ENCODE measurements at places on chromosomes 6 and 20. TPM values are rescaled to one million over a fixed set of nuclear protein-coding genes. Genes with fewer than 3 reads are reported as not detected.
A peak's percentile ranks its signal among the peaks of the same experiment; 100 is the strongest.

The SLC32A1 gene
- not detected for total RNA-seq

The KIF25 gene
- 0.96 TPM for total RNA-seq

The PRSS16 gene
- 15.1 TPM for total RNA-seq

The MYMX gene
- total RNA-seq = 0.52 TPM

The TMEM239 gene
- not detected for total RNA-seq

The CDSN gene
- not detected for total RNA-seq

The MOXD1 gene
- 24.0 TPM for total RNA-seq

The TNNC2 gene
- total RNA-seq = 0.61 TPM

The MDFI gene
- total RNA-seq = 11.0 TPM

- no peak for DNase-seq
These were observed 5.4 kb upstream of the PHF1 start for GRCh38 chr6:33405386-33405940.

- peak; percentile 65 for DNase-seq
These were observed 42.9 kb upstream of the SPACA1 start for GRCh38 chr6:88004707-88005106.

DNA sequence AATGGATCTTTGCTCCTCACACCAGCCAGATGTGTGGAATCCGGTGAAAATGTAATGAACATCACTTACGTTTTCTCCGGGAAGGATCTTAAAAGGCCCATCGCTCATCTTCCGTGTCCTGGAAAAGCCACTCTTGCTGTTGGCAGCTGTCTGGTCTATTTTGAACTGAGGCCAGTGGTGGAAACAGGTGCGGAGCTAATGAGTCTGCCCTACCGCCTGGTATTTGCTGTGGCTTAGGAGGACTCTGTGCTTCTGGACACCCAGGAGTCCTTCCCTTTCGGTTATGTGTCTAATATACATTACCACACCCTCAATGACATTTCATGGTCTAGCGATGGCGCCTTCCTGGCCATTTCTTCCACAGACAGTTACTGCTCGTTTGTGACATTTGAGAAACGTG lies 264.2 kb upstream of the PREP start:
- no peak for DNase-seq

DNA sequence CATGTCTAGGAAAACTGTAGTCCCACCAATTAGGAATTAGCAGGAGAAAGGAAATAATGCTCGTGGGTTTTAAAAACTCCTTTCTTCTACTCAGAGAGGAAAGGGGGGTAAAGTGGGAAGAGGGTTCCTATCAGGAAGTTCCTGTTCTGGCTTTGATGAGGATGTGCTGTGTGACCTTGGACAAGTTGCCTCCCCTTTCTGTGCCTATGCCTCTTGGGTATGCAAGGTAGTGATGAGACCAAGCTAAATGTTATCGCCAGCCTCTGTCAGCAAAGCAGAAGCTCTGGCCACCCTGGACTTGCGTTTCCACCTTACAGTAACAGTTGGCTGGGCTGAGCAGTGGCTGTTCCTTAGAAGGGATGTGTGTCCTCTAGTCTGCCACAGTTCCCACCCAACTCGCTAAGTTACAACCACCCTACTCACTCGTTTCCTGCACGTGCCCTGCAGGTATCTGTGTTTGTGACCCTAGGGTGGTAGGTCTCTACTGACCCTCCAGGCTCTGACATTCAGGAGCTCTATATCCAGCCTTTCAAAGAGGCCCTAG lies 110.0 kb downstream of the PREX1 start:
- DNase-seq = no peak

- DNase-seq = no peak
These were observed 50.0 kb upstream of the DTNBP1 start for GRCh38 chr6:15712797-15713196.

- DNase-seq = no peak
These were observed 2.7 kb downstream of the MYCT1 start for GRCh38 chr6:152700427-152700826.

- DNase-seq = no peak
These were observed 268.4 kb downstream of the ADGRG6 start for GRCh38 chr6:142570221-142570671.

DNA sequence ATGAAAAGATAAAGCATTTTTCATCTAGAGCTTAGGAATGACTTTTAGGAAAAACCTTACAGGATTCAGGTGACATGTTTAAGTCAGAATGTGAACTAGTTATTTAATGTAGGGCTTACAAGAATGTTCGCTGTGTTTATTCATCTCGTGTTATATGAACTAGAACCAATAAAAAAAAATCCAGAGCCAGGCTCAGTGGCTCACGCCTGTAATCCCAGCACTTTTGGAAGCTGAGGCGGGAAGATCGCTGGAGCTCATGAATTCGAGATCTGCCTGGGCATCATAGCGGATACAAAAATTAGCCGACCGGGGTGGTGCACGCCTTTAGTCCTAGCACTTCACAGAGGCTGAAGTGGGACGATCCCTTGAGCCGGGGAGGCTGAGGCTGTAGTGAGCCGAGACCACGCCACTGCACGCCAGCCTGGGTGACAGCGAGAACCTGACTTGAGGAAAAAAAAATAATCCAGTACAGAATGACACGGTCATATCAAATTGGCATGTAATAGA lies 46.3 kb downstream of the OR2B2 start:
- no peak for DNase-seq

DNA sequence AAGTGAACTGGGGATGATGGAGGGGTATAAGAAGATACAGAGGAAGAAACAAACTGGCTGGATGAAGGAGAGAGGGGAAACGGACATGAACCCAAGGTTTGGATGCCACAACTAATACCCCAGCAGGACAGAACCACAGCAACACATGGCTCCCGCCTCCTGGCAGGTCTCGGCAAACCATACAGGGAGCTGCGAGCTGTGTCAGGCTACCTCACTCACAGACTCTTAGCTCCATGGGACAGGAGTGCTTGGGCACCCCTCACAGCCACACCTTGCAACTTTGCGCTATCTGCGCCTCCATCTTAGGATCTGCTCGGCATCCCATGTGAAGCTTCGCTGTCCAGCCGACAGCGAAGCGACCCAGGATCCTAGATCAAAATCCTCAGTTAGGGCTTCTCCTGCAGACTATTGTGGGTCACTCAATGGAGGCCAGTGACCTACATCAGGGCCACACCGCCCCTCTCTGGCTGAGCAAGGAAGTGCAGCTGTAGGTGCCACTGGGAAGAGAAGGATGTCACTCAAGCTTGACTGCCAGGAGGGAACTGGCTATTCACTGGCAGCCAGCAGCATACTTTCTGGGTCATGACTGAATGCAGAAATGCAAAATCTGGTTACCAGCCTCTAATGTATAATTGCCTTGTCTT lies 174.4 kb upstream of the RIN2 start:
- DNase-seq = peak; percentile 87

GRCh38 chr20:34472246-34472925 lies 43.8 kb upstream of the DYNLRB1 start:
- DNase-seq = no peak

- no peak for DNase-seq
These were observed 17.0 kb downstream of the CDS2 start for GRCh38 chr20:5143851-5144250.

DNA sequence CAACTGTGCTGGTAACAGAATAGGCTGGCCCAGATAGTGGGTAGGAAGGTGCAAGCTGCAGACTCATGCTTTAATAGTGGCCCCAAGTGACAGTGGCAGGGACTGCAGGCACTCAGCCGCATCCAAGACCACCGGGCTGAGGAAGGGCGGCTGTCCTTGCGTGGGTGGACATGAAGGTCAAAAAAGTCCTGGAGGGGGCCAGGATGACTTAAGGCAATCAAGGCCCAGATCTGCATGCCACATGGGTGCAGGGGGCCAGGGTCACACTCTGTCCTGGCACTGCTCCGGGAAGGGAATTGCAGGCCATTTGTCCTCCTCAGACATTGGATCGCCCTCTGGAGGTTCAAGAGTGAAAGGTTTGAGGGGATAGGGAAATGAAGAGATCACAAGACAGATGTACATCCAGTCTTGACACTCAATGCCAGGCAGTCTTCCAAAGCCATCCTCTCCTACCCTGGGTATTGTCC lies 10.4 kb upstream of the VNN2 start:
- peak; percentile 74 for DNase-seq

DNA sequence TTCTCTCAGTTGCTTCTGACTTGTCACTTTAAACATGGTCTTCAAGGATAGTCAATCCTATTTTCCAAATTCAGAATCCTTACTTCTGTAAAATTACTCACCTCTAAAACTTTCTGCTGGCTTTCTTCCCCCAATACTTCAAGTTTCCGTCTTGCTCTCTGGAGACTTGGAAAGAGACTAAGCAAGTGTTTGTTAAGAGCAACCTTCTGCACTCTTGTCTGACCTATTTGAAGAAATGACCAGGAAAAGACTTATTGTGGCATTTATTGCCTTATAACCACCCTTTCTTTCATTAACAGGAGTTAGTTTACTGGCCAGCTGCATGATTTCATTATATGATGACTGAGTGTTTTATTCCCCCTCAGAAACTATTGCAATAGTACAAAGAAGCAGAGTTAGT lies 181.0 kb downstream of the TBC1D7 start:
- no peak for DNase-seq

DNA sequence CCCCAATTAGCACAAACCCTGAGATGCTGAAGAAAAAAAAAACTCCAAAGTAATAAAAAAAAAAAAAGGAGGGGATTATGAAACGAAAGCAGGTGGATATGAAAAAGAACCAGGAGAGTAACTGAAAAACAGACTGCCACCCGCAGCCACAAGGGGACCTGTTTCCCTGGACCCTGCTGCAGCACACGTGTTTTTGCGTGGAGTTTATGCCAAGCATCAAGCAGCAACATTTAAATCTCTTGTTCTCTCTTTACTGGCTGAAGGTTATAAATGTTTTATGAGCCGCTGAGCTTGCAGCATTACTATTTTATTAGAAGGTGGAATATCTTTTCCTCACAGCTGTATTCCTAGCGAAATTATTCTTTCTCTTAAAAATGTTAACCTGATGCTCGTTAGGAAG lies 131.6 kb upstream of the OLIG3 start:
- no peak for DNase-seq

GRCh38 chr6:36210182-36210581 lies 13.6 kb downstream of the BRPF3 start:
- no peak for DNase-seq

DNA sequence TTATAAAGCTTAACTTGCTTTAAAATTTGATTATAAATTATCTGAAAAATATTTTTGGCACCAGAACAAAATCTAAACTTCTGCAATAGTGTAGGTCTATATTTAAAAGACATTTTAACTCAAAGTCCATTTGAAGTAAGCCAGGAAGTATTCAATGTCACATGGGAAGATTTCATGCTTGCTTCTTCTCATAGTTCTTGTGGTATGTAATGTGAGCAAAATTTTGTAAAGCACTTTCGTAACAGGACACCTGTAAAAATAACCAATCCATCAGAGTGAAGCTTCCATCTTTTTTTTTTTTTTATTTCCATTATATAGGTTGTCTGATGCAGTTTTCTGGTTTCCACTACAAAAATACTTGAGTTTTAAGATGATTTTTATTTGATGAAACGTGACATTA lies 386.1 kb downstream of the LAMA2 start:
- no peak for DNase-seq

- DNase-seq = no peak
These were observed 31.5 kb upstream of the TOP1 start for GRCh38 chr20:40997116-40997515.

DNA sequence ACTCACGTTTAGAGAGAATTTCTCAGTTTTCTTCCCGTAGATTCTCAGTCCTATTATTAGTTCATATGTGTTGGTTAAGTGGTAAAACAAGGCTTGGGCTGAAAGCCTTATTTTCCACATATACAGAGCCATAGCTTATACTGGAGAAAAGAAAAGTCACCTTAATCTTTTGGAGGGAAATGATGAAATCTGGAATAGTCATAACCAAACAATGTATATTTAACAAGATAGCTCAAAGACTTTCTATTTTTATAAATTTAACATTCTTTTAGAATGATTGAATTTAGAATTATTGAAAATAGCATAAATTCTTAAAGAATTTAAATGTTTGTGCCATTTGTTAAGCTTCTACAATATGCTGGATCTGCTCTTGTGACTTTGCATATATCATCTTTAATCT lies 85.8 kb downstream of the CDKAL1 start:
- DNase-seq = no peak

DNA sequence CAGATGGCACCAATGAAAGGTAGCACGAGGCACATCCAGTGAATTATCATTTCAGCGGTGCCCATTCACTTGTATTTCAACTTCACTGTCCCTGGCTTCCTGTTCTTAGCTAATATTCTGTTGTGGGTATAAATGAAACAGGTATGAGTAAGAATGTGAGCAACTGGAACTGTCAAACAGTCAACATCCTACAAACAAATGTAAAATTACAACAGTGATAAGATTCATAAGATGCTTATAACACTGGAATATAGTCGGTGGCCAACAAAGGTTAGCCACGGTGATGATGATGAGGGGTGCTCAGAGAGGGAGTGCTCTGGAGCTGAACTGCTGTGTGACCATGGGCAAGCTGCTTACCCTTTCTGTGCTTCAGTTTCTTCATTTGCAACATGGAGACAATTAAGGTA lies 74.9 kb upstream of the TOX2 start:
- no peak for DNase-seq

DNA sequence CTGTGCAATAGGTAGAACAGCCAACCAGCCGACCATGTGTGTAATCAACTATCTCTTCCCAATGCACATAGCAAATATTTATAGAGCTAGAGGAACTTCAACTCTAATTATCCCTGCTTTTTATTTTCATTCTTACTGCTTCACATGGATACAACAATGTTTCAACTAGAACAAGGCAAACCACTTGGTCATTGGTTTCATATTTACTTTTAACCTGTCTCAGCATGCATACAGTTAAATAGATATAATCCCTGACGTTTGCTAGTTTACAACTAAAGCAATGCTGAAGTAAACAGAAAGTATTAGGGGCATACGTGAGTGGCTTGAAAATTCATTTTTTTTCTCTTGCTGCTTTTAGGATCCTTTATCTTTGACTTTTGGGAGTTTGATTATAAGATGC lies 318.5 kb upstream of the MAP3K7 start:
- no peak for DNase-seq

- no peak for DNase-seq
These were observed 75.2 kb upstream of the TOP1 start for GRCh38 chr20:40953416-40953815.

- no peak for DNase-seq
These were observed 195.7 kb downstream of the PRL start for GRCh38 chr6:22101163-22101562.

- peak; percentile 37 for DNase-seq
These were observed 15.1 kb upstream of the APMAP start for GRCh38 chr20:25007491-25008305.

DNA sequence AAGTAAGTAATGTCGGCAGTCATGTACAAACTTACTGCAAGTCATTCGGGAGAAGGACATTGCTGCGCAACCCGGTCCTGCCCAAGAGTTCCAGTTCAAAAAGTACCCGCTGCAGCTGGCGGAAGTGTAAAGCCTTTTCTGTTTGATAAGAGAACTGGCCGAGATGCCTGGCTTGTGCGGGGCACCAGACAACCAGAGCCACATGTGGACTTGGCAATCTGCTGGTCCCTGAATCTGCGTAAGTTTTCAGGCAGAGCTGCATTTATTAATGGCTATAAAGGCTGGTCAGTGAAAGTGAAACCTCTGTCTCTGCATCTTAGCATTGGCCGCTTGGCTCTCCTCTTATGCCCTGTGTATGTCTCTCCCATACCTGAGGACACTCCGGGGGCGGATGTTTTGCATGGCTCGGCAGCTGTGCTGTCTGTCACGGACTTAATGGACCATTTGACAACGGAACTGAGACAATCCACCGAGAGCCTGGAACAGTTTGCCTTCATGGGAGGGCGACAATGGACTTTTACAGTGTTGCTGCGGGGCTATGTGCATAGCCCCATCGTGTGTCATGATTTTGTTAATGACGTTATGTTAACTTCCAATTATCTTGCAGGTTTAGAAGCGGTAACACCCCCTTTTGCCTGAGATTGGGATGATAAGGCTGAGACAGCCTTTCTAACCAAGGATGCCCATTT lies 19.8 kb upstream of the RGS17 start:
- DNase-seq = no peak
